ENCODE measurements at places on chromosomes 16 and 17.
A peak's percentile ranks its signal among the peaks of the same experiment; 100 is the strongest.

GRCh38 chr17:29603109-29603674 lies 10.3 kb downstream of the ANKRD13B start:
- DNase-seq, result no peak

DNA sequence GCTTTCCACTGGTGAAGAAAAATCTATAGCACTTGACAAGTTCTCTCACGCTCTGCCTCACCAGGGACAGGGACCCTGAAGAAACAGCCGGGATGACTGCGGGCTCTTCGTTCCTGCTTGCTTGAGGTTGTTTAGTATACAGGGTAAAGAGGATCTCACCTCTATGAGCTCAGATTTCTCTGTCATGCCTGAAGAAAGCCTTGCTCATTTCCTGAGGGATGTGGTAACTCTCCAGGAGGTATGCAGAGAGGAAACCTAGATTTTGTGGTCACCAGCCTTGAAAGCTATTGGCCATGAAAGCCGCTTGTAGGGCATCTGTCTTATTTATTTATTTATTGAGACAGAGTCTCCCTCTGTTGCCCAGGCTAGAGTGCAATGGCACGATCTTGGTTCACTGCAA lies 23.2 kb downstream of the USP43 start:
- no peak for DNase-seq

GRCh38 chr16:66206363-66206762 lies 160.1 kb upstream of the CDH5 start:
- no peak for DNase-seq

- DNase-seq, result no peak
These were observed 1.3 kb downstream of the HSBP1 start for GRCh38 chr16:83809092-83809491.

DNA sequence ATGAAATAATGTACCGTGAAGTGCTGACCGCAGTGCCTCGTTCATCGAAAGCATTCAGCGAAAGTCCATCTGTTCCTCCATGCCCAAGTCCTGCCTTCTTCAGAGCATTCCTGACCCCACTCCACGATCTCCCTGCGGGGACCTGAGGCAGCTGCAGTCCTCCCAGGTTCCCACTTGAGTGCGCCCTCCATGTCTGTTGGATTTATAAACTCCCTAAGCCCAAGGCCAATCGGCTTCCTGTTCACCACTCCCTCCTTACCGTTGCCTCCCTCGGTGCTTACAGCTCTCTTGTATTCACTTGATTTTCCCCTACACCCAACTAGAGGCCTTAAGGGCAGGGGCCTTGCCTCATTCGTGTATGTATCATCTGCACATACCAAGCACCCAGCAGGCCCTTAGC lies 2.8 kb downstream of the RAD51D start:
- DNase-seq, result no peak

DNA sequence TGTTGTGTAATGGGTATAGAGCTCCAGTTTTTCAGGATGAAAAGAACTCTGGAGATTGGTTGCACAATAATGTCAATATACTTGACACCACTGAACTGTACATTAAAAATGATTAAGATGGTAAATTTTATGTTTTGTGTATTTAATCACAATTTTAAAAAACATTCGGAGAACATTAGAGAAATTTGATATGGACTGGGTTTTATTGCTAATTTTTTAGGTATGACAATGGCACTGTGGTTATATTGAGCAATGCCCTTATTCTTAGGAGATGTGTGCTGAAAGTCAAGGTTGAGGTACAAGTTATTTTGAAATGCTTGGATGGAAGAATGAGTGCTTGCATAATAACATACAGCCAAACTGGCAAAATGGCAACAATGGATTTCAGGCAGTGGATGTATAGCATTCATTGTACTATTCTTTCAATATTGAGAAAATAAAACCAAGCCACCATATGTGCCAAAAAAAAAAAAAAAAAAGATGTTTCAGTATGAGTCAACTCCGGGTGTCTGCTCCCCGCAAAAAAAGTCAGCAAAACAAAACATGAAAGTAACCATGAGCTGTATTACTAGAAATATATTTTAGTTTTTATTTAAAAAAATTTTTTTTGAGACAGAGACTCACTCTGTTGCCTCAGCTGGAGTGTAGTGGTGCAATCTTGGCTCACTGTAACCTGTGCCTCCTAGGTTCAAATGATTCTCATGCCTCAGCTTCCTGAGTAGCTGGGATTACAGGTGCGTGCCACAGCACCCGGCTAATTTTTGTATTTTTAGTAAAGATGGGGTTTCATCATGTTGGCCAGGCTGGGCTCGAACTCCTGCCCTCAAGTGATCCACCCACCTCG lies 19.8 kb downstream of the HOXB1 start:
- peak; percentile 50 for DNase-seq

- DNase-seq, result peak; percentile 18
These were observed 7.5 kb downstream of the EPOP start for GRCh38 chr17:38667099-38667786.

DNA sequence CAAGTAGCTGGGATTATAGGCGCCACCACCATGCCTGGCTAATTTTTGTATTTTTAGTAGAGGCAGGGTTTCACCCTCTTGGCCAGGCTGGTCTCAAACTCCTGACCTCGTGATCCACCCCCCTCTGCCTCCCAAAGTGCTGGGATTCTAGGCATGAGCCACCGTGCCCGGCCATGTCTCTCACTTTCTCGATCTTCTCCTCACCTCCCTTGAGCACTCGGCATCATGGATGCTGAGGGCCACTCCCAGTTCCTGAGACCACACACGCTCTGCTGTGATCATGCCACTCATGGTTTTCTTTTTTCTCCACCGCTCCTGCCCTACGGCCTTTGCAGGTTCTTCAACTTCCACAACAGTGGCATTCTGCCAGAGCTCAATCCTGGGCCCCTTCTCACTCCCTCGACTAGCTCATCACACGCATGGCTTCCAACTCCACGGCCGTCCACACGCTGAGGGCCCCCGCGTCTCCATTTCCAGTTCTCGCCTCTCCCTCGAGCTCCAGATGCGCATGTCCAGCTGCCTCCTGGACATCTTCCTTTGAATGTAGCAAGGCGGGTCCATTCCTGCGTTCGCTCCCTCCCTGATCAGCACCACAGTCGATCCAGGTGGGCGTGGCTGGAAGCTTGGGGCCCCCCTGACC lies 5.5 kb upstream of the NCBP3 start:
- no peak for DNase-seq

- DNase-seq, result no peak
These were observed 102.1 kb downstream of the PLCG2 start for GRCh38 chr16:81881228-81881627.
